Lower leg skin (tissue), 4 donors: ENCODE measurements at places on chromosomes 1 and 21. TPM values are rescaled to one million over a fixed set of nuclear protein-coding genes. Genes with fewer than 3 reads are reported as not detected.
A peak's percentile ranks its signal among the peaks of the same experiment; 100 is the strongest.

The OR14K1 gene
- not detected for total RNA-seq

The RPTN gene
- 30.4 TPM for total RNA-seq

The BATF3 gene
- 0.84 TPM for total RNA-seq

The CADM3 gene
- total RNA-seq = 6.0 TPM

The CLCA4 gene
- total RNA-seq = 0.99 TPM

GRCh38 chr1:31549809-31550620 lies 26.3 kb upstream of the TINAGL1 start:
- DNase-seq = no peak

- no peak for DNase-seq
Observed at GRCh38 chr1:114756009-114756892, 1.5 kb downstream of the CSDE1 start.

- peak; percentile 95 for DNase-seq
Observed at GRCh38 chr1:54715493-54716298, at the start of gene TTC4. TTC4 (plus strand) TSS chr1:54715861; CDS start chr1:54715909, 48 bp downstream.

GRCh38 chr1:223319905-223320580 lies 43.9 kb downstream of the SUSD4 start:
- DNase-seq = no peak

DNA sequence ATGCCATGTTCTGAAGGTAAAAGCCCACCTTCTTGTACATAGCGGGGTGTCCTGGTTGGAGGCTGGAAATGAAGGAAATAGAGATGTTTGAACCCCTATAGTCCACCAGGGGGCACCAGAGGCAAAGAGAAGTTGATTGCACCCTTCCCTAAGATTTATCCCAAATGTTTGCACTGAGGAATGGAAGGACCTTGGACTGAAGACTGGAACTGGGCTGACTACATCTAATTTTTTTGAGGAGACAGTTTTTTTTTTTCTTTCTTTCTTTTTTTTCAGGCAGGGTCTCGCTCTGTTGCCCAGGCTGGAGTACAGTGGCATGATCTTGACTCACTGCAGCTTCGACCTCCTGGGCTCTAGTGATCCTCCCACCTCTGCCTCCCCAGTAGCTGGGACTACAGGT lies 55.3 kb upstream of the EIF4G3 start:
- DNase-seq = no peak

- DNase-seq = no peak
Observed at GRCh38 chr1:201068976-201069375, 43.2 kb downstream of the CACNA1S start.

DNA sequence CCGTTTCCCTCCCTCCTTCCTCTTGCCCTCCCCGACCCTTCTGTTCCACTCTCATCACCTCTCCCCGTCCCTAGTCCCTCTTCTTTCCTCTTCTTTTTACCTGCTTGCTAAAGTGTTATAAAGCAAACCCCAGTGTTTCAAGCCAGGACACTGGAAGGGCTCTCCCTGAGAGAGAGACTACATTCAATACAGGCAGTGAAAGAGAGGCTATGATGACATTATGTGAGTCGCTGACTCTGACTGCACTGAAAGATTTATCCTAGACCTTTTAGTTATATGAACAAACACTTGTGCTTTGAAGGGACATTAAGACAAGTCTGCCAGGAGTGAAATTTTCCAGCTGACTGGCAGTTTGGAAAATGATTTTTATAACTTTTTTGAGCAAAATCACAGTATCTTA lies 155.7 kb downstream of the S1PR1 start:
- DNase-seq = no peak
